Activated T-cell treated with anti-CD3 and anti-CD28 coated beads, Interleukin-2, amount 50 U/mL, for 72 hours (primary cell): ENCODE measurements at places on chromosomes 6 and 20. TPM values are rescaled to one million over a fixed set of nuclear protein-coding genes. Genes with fewer than 3 reads are reported as not detected.

The GABRR1 gene
- not detected for total RNA-seq

The BEND3 gene
- 2.4 TPM for total RNA-seq

- DNase-seq, result no peak
Measured at GRCh38 chr20:53914781-53915445, 155.5 kb downstream of the BCAS1 start.

The MAP3K7 gene
- 25.3 TPM for total RNA-seq

- DNase-seq, result no peak
Measured at GRCh38 chr6:16369989-16370388, 131.6 kb downstream of the GMPR start.

GRCh38 chr6:47094241-47094925, 52.3 kb upstream of the ADGRF1 start:
- DNase-seq, result no peak

DNA sequence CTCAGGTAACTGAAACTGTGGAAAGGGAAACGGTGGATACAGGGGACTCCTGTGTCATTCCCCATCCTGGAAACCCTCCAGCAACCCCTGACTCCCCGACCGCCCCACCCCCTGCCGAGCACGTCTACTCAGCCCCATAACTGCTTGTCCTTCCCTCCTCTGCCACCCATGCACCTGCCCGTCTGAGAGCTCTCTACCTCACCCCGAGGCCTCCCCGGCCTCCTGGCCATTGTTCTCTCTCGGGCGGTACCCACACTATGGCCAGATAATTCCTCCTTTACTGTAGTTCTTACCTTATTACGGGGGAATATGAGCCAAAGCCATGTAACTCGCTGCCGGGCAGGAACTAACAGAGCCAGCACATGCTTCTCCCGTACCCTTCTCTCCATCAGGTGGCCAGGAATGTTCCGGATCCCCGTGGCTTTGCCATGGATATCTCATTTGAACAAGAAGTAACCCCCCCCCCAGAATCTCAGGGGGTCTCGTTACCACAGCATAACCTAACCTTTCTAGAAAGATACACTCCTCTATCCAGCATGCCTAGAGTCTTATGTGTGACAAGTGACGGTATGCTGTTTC, 4.8 kb upstream of the IRF4 start:
- DNase-seq, result no peak

- DNase-seq, result no peak
Measured at GRCh38 chr6:52305948-52306767, 21.6 kb upstream of the MCM3 start.

DNA sequence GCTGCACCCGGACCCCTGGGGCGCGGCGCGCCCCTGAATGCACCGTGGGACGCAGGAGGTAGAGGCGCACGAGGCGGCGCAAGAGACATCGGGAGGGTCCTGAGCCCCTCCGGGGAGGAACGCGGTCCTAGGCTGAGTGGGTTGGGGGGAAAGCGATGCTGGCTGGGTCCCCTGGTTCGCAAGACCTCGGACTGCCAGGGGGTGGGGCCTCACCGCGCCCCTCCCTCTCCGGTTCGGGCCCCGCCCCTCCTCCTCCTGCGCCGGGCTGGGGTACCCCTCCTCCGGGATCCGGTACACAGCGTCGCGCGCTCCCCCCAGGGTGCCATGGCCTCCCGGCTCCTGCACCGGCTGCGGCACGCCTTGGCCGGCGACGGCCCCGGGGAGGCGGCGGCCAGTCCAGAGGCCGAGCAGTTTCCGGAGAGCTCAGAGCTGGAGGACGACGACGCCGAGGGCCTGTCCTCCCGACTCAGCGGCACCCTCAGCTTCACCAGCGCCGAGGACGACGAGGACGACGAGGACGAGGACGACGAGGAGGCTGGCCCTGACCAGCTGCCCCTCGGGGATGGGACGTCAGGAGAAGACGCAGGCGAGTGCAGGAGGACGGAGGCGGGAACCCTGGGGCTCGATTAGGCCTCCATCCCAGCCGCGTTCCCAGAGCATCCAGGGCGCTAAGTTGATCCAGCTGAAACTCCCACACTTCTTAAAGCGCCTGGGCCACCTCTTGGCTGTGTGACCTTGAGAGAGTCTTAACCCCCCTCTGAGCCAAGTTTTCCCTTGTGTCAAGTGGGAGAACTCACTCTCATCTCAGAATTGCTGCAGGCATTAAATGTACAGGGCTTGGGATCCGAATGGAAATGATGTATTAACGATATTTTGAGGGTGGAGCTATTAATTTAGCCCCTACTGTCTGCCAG, 541 bp downstream of the SNX21 start:
- DNase-seq, result peak; percentile 56

- no peak for DNase-seq
Measured at GRCh38 chr6:143262859-143263258, 187.6 kb downstream of the ADAT2 start.
